ENCODE measurements at places on chromosomes 2 and 18.
A peak's percentile ranks its signal among the peaks of the same experiment; 100 is the strongest.

DNA sequence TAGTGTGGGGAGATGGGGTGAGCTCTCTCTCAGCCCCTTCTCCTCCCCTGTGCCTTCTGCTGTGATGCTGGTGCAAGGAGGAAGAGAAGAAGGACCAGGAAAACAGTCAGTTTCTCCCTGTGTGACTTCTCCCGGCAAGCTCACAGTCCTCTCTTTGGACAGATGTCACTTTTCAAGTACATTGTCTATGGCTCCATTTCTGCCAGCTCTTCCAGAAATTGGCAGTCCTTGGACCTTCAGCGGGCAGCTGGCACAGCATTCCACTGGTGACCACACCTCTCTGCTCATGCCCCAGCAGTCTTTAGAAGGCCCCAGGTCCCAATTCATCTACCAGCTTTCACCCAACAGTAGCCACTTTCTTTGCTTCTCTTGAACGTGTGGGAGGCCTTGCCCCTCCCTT lies 63.9 kb downstream of the AOX1 start:
- no peak for DNase-seq

DNA sequence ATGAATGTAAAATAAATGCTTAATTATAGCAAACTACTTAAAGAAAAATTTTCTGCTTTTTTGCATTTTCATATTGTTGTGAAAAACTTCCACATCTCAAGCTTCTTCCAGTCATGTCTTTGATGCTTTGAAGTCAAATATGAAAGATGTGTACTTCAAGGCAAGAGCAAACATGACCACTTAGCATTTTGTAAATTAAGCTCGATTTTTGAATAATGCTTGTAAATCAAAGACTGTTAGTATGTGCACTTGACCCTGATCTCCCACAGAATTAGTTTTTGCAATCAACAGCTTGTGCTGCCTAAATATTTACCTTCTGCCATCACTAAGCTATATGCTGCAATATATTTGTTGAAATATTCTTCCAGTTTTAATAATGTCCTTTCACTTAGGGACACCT lies 486.1 kb upstream of the ID2 start:
- no peak for DNase-seq

GRCh38 chr2:64612575-64613195 lies 41.0 kb downstream of the SERTAD2 start:
- DNase-seq = no peak

DNA sequence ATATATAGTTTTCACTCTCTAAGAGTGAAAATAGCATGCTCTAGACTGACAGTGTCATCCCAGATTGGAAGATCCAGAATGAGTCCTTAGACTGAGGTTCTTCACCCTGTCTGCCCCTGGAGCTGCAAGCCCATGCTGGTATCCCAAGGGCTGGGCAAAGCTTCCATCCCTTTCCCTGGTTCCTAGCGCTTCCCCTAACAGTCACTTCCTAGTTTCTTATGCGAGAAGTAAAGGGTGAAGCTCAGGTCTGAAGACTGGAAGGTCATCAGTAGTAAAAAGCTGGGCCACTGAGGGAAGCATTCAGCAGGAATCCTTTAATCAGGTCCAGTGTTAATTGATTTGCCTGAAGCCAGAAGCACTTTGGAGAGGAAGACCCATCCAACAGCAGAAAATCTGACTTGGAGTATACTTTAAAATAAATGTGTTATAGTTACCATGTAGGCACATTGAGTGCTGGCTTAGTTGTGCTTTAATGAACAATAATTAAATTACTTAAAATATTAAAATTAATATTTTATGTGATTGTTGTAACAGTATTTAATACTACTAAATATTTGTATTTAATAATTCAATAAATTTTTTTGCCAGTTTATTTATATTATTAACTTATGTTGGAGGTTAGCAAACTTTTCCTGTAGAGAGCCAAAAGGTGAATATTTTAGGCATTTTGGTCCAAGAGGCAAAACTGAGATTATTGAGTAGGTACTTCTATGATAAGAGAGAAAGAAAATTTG lies 237.9 kb downstream of the FHOD3 start:
- no peak for DNase-seq

GRCh38 chr2:235854276-235854675 lies 313.9 kb downstream of the GBX2 start:
- no peak for DNase-seq

DNA sequence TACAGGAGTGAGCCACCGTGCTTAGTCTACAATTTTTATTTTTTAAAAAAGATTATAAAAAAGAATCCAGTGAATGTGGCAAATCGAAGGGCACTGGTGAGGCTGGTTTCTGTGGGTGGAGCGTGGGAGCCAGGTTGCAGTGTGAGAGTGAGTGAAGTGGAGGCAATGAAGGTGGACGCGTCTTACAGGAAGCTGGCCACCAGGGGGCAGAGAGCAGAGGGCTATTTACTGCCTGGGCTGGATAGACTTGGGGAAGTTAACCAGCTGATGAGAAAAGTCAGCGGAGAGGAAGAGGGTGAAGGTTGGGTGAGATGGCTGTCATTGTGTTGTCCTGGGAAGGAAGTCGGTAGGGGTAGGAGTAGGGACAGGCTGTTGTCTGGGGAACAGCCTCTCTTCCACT lies 6.8 kb downstream of the SCTR start:
- DNase-seq = peak; percentile 17

DNA sequence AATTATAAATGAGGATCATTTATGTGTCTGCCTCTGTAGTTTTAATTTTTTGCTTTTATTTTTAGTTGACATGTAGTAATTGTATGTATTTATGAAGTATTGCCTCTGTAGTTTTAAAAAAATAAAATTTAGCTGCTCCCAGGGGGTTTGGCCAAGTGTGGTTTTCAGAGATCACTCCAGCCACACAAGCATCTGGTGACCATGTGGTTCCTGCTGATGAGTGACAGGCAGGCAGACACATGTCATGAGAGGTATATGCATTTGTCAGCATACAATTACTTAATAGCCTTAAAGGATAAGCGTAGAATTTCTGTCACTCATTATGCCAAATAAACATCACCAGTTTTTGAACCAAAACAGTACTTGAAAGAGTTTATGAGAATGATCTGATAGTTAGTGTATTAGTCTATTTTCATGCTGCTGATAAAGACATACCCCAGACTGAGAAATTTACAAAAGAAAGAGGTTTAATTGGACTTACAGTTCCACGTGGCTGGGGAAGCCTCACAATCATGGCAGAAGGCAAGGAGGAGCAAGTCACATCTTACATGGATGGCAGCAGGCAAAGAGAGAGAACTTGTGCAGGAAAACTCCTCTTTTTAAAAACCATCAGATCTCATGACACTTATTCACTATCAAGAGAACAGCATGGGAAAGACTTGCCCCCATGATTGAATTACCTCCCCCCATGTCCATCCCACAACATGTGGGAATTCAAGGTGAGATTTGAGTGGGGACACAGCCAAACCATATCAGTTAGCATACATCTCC lies 29.6 kb downstream of the MREG start:
- peak; percentile 53 for DNase-seq

DNA sequence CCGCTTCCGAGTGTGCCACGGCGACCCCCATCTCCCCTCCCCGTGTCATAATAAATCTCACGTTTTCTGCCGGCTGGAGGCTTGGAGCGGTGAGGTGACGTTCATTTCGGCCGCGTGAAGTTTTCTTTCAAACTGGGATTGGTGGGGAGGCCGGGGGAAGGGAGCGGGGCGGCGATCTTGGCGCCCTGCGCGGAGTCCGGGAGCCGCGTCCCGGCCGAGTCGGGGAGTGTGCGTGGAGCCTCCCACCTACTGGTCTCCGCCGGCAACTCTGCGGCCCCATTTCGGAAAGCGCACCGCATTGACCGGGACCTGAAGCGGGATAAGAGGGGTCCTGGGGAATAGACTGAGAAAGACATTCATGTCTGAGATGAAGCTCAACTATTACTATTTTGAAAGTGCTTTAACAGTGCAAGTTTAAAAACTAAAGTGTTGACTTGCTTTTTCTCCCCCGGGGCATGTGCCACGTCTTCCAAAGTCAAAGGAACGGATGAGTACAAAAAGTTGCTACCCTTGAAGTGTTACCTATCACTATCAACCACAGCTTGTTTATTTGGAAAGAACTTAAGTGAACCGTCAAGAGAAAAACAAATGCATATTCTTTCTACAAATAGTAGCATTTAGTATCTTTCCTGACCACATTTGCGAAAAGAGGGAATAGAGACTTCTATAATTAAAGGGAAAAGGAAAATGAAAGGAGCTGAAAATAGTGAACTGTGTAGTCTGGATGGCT lies 818 bp upstream of the IKZF2 start:
- no peak for DNase-seq

GRCh38 chr2:100625717-100626116 lies 62.9 kb downstream of the PDCL3 start:
- DNase-seq = no peak

DNA sequence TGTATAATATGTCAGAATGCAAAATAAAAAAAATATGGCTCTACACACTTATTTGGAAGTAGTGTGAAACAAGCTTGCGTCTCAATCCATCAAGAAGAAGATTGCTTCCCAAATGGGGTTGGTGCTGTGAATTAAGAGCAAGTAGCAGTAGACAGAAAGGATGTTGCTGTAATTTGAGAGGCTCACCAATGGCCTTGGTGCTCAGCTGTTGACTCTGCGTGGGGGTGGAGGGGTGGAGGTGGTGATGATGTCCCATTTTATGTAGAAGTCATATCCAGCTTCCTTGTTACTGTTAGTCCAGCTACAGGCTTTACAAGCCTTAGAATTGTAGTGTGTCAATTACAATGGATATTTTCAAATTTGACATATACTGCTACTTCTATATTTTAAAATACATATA lies 223.4 kb upstream of the RND3 start:
- DNase-seq = no peak

DNA sequence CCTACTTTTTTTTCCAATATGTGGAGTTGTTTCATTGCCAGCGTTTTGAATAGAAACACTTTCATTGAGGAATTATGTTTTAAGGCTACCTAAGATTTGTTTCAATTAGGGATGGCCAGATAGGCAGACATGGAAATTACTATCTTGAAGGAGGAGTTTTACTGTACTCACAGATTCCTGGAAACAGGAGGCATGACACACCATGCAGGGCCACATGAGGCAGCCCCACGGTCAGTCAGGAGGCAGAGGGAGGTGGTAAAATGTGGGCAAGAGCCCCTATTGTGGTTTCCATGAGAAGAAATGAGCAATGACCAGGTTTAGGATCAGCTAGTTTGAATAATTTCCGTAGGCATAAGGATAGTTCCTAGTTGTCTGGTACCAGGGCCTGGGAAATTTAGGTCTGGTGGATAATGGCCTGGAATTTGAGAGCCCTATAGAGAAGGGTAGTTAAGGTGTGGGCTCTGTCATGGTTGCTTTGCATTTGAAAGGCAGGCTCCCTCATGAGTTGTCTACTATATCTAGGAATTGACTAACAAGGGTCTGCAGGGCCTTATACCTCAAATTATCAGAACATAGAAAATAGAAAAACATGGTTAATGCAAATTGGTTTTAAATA lies 360.0 kb upstream of the KCNJ3 start:
- DNase-seq = no peak

GRCh38 chr18:62044490-62045000 lies 142.3 kb downstream of the PIGN start:
- no peak for DNase-seq

DNA sequence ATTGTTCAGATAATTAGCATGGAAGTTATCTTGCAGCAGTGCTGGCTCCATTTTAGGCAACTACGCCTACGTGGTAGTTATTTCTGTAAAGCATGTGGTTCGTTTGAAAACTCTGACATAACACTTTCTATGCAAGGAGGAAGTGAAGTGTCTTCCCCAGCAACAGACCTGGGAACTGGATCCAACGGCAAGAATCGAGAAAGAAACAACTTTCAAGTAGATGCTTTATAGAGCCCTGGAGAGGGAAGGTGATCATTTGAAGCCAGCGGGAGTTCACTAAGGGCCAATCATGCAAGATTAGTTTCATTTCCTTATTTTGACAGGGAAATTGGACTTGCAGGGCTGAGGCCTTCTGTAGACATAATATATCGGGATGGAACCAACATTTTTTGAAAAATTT lies 218.3 kb downstream of the ACKR3 start:
- DNase-seq = no peak

- DNase-seq = no peak
These were observed 154.5 kb downstream of the MGAT5 start for GRCh38 chr2:134408386-134408785.

DNA sequence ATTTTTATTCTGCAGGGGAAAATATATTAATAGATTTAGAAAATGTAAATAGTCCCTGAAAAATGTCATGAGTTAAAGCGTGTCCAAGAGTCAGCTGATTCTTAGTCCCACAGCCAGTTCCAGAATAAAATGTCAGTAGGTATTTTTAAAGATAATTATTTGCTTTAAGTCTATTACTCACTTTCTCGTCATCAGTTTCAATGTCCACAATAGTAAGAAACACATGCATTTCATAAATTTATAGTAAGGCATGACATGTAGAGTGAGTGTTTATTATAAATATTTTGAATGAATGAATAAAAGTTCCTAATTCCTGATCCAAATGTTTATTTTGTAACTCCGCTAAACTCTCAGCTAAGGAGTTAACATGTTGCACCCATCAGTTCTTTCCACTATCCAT lies 1044.0 kb upstream of the PIK3C3 start:
- DNase-seq = no peak

- DNase-seq = no peak
These were observed 45.8 kb upstream of the SMIM21 start for GRCh38 chr18:75473316-75473715.

DNA sequence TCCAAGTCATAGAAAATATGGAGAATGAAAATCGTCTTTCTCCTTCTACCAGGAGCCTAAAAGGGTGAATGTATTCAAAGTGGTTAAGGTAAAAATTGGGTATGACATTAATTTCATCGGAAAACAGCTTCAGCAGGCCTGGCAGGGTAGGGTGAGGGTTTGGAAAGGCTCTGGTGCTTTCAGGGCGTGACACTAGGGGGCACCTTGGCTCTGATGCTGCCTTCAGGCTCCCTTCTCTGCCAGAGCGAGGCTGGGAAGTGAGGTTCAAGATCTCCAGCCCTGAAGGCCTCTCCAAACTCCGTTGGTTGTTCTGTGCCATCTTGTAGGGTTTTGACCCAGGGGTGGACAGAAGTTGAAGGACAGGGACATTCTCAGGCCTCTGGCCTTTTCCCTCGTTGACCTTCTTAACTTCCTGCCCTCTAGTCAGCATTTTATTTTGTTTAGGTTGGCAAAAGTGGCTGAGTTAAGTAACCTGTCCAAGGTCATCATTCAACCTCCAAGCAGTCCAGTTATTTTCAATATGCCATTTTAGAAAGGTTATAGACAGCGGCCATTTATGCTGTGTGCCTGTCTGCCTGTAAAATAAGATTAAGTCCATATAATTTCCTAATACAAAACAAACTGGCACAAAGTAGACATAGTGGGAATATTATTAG lies 40.3 kb downstream of the EML6 start:
- DNase-seq = no peak

GRCh38 chr2:53636596-53636995 lies 131.0 kb upstream of the CHAC2 start:
- no peak for DNase-seq

DNA sequence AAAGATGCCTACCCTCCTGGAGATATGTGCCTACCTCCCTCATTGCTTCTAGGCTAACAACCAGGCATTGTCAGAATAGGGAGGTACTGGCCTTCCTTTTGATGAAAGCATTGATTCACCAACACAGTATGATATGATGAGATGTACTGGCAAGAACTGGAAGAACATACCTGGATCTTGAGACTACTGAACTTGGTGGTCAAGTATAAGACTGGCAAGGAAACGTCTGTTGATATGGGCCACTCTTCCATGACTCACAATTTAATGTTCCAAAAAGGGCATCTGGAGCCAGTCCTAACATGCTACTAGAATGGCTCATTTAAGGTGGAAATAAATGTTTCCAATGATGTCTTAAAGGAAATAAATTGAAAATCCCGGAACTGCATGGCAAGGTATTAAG lies 18.1 kb downstream of the DTNB start:
- no peak for DNase-seq

- DNase-seq = peak; percentile 26
These were observed 419.9 kb downstream of the TGIF1 start for GRCh38 chr18:3869848-3870247.
